ENCODE measurements at places on chromosomes 5 and 9. TPM values are rescaled to one million over a fixed set of nuclear protein-coding genes. Genes with fewer than 3 reads are reported as not detected.
A peak's percentile ranks its signal among the peaks of the same experiment; 100 is the strongest.

GRCh38 chr9:91033270-91033669 lies 231.7 kb downstream of the SYK start:
- DNase-seq = no peak

DNA sequence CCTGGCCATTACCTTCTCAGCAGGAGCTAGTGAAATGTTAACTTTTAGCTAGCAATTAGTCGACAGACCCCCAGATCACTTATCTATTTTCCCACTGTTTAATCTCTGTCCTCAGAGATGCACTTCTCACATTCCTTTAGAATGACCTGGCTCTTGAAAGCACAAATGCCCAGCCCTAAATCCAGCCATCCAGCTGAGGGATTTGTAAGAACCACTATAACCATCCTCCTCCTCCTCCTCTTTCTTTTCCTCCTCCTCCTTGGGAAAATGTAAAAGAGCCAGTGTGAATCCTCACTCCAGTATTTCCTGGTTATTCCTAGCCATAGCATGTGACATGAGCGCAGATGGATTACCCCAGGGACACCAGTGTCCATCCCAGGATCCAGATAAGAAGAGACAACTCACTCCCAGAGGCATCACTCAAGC lies 124.3 kb downstream of the ENC1 start:
- DNase-seq = peak; percentile 46

- peak; percentile 64 for DNase-seq
Observed at GRCh38 chr5:84017523-84018172, 297.0 kb upstream of the HAPLN1 start.

The NR5A1 gene
- total RNA-seq = not detected

GRCh38 chr9:78030296-78030552 lies 1.4 kb downstream of the GNAQ start:
- DNase-seq = no peak

The NMUR2 gene
- not detected for total RNA-seq

The FYB1 gene
- not detected for total RNA-seq

DNA sequence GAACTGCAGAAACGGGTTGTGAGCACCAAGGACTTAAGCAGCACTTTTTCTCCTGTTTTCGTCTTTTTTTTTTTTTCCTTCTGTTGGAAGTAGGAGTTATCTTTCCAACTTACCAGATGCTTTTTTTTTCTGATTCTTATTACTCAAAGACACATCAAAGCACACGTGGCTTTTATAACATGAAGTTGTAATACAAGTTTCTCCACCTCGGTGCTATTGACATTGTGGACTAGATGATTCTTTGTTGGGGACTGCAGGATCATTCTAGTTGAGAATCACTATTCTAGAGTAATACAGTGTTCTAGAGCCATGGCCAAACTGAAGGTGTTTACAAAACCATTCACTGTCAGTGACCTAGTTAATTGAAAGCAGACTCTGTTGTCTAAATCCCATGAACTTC lies 51.5 kb downstream of the MYO10 start:
- peak; percentile 56 for DNase-seq

The SPATA31D4 gene
- not detected for total RNA-seq

- peak; percentile 12 for DNase-seq
Observed at GRCh38 chr5:17329571-17329970, 112.1 kb downstream of the BASP1 start.

DNA sequence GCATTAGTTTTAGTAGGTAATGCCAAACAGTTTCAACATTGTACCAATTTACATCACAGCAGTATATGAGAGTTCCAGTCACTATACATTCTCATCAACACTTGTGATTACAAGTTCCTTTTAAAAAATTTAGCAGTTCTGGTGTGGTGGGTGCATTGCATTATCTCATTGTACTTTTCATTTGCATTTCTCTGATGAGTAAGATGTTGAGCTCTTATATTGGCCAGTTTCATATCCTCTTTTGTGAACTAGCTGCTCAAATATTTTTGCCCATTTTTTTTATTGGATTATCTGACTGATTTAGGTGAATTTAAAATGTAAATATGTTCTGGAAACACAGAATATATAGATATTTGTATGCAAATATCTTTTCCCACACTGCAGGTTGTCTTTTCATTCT lies 160.9 kb upstream of the NR3C1 start:
- no peak for DNase-seq

DNA sequence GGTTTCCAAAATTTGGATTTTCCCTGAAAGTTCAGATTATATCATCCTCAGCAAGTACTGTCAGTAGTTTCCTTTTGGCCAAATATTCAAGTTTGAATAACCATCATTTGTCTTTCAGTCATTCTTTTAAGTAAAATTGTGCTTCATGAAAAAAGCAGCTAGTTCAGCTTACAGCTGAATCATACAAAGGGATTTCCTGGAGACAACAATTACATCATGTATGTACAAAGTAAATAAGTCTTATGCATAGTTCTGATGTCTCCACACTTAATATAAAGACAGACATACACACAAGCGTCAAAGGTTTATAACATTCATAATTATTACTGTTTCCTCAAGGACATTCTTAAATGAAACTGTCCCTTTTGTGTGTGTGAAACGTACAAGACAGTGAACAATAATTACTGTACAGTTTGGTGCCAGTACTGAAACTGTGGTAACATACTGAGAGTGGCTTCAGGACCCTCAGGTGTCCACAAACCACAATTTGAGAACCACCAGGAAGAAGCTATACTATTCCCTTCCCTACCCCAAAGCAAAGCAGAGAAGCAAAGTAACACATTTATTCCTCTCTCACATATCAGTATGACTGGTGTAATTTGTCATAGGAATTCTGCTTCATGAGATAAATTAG lies 746.6 kb downstream of the TAF11L14 start:
- DNase-seq = no peak

DNA sequence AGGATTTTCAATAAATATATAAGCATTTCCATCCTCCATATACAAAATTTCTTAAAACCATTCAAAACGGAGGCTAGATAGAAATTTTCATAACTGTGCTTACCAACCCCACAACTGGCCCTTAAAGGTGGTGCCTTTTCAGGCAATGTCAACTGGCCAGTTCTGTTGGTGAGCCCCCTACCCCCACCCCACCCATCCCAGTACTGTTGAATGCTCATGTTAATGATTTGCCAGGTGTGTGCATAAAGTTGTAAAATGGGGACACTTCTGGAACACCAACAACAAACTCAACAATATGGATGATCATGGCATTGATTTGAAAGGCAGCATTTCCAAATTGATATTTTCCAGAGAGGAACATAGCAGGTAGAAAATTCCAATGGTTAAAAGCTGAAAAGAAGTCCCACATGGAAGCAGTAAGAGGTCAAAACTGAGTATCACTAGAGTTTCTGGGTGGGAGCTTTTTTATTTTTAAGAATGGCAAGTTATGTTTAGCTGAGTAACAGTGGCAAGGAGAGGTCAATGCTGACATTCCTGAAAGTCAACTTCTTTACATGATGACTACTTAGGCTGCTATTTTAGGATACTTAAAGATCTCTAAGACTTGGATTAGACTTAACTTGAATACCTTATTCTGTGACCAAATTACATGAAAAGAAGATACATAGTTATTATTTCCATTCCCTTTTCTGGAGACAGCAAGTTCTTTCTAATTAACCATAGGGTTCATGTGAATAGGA lies 2.7 kb downstream of the LEAP2 start:
- peak; percentile 23 for DNase-seq

DNA sequence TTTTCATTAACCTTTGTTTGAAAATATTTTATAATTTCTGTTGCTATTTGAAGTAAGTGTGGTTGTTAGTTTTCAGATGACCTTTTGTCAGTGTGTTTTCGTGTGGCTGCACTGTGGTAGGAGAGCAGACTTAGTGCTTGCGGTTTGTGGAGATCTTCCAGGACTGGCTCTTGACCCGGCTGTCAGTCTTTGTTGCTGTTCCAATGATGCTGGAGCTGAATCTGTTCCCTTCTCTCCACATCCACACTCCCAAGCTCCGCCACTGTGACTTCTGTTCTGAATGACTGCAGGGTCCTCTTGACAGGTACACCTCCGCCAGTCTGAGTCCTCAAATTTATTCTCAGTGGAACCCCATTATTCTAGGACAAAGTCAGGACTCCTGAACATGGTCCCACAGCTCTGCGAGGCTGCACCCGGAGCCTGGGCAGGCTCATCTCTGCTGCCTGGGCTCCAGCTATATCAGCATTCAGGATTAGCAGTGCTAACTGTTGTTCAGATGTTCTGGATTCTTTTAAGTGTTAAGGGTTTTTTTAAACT lies 126.0 kb downstream of the WNK2 start:
- DNase-seq = no peak

The OCLN gene
- 0.43 TPM for total RNA-seq

GRCh38 chr5:159324102-159324755 lies 6.1 kb downstream of the IL12B start:
- DNase-seq = peak; percentile 68

DNA sequence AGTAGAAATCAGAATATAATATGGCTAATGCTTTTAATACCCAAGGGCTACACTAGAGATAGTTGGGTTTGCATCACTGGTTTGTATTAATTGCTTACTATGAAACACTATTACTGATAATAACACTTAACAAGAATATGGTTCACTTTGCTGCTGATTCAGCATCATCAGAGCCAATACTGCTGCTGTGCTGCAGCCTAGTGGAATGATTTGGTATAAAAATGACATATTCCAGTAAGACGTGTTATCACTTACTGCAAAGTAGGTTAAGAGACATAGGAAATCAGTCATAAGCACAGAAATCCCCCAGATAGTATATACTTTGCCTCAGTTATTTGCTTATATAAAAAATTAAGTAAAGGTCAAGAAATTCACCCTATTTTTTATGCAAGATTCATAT lies 2.8 kb downstream of the CDH10 start:
- DNase-seq = peak; percentile 2

DNA sequence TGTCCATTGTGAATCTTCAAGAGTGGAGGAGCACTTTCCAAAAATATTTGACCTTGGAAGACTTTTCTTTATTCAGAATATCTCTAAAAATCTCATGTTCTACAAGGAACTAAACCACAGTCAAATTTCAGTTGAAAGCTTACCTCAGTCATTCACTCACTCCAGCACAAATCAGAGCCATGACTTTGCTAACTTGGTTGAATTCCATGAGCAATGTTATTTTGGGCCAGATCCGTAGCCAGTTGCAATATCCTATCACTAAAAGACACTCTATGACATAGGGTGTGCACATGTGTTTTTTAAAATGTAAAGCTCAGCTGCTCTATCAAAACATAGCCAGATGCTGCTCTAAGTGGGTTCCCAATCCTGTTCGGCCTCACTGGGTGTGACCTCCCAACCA lies 156.1 kb upstream of the ANKRD55 start:
- DNase-seq = no peak

The HK3 gene
- total RNA-seq = not detected

The SLC36A2 gene
- not detected for total RNA-seq

The CYSTM1 gene
- total RNA-seq = 9.5 TPM
